ENCODE measurements at places on chromosomes 1 and 21. TPM values are rescaled to one million over a fixed set of nuclear protein-coding genes. Genes with fewer than 3 reads are reported as not detected.

DAB1 gene
- 0.26 TPM for total RNA-seq

GUCA2A gene
- total RNA-seq, result not detected

- no peak for DNase-seq
Observed at GRCh38 chr1:248828845-248829244, 3.1 kb upstream of the SH3BP5L start.

DNA sequence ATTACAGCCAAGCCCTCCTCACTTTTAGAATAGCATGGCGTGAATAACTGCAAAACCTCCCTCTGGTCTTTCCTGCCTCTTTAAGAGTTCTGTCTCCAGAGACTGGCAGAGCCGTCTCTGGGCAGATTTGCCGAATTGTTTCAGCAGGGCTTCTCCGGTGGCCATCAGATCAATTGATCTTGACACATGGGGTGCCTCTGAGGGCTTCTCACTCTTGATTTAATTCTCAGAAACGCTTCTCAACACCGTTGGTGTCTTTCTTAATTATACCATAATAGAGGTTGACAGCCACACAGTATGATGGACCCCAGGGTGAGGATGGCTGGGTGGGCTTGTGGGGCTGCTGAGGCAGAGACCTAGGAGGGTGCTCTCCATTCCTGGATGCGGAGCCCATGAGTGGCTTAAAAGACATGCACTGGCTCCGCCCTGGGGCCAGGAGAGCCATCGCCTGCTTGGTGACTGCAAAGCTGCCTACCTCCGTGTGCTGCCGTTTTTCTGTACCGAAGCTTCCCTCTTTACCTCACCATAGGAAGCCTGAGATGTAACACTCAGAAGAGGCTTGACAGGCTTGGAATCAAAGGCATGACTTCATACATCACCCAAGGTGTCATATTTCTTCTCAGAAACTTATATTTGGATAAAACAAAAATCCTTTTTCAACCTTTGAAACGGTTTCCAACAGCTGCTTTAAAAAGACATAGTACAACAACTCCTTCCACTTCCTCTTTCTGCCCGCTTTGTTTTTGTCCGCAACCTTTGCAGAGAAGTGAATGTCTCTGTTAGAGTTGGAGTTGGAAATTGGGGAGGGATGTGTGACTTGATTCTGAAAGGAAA lies 82.9 kb downstream of the GALNT2 start:
- DNase-seq, result no peak

DNA sequence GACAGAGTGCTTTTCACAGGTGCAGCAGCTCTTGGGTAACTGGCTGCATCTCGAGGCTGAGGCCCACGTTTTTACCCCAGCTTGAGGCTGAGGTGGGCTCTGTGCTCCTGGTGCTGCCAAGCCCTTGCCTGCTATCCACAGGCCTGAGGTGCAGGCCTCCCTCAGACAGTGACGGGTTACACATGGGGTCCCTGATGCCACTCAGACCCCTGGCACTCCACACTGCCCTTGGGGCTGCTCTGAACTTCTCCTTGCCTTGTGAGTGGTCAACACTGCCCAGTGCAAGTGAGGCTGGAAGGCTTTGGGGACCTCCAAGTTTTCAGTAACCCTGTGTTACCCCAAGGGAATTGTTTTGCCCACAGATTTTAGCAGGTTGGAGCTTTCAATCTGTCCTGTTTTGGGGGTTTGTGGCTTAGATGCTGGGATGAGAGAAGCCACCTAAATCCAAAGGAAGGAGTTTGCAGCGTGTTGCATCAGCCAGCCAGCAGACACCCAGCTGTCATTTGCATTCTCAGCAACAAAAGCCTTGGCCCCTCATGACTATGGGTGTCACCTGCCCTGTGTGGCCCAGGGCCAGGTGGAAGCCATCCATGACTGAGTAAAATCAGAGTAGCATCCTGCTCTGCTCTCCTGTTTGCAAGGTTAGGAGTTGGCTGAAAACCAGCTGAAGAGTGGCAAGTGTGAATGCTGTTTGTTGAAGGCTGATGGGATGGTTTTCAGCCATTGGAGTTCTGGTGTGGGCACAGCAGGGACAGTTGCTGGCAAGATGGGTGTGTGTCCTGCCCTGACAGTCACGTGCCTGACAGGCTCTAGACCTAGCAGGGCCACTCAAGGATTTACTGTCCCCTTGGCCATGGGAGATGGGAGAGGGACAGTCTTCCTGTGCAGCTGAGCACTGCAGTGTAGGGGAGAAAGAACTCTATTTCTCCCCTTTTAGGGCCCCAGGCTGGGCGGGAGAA lies 3.2 kb downstream of the RNF187 start:
- DNase-seq, result no peak

TDRD5 gene
- total RNA-seq, result 0.06 TPM

- no peak for DNase-seq
Observed at GRCh38 chr21:34944015-34944755, 104.9 kb downstream of the RUNX1 start.

GRCh38 chr1:15882665-15883064 lies 35.2 kb downstream of the SPEN start:
- no peak for DNase-seq

DNA sequence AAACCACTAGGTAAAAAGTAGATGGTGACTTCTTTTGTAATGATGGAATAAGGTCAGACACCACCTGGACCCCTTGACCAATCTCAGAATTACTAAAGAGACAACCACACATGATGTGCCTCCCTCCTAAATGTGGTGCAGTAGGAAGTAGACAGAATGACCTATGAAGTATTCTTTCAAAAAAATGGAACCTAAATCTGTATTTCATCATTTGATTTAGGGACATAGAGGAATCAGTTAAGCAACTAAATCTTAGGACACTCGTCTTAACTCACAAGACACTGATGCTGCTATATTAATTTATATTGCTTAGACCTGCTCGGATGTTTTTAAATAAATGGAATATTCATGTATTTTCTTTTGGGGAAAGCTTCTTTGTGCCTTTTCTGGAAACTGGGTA lies 80.9 kb upstream of the IRF2BP2 start:
- no peak for DNase-seq

GRCh38 chr1:225572422-225572821 lies 80.5 kb downstream of the ENAH start:
- DNase-seq, result no peak

DNA sequence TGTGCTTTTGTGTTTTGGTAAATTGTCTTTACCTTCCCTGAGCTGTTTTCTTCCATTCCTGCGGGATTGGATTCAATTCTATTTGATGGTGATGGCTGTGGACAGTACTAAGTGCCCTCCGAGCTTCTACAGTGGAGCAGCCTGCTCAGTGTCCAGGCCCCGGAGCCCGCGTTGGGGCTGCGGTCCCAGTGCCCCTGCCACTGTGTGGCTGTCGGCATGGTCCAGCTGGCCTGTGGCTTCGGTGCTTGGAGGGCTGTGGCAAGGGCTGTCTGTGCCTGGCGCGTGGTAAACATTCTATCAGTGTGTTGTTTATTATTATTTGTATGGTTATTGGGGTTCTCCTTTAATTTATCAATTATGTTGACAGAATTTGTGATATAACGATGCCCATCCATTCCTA lies 109.1 kb upstream of the COL6A1 start:
- no peak for DNase-seq

- DNase-seq, result no peak
Observed at GRCh38 chr1:189117072-189117770, 1360.4 kb downstream of the BRINP3 start.

ADGRL4 gene
- 18.7 TPM for total RNA-seq

DNA sequence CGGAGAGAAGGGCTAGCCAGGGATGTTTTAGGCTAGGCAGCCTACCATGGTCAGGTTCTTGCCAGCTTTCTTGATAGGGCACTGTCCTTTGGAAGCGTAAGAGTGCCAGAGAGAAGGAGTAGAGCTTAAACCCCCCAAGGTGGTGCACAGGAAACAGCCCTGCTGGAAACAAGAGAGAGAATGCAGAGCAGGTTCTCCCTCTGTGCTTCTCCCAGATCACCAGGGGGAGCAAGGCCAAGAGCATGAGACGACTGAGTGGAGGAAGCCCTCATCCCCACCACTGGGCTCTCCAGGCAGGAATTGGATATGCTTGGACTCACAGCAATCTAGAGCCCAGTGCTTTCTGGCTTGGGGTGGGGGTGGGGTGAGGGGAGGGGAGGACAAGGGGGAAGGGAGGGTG lies 49.8 kb downstream of the ATP2B4 start:
- no peak for DNase-seq

DNA sequence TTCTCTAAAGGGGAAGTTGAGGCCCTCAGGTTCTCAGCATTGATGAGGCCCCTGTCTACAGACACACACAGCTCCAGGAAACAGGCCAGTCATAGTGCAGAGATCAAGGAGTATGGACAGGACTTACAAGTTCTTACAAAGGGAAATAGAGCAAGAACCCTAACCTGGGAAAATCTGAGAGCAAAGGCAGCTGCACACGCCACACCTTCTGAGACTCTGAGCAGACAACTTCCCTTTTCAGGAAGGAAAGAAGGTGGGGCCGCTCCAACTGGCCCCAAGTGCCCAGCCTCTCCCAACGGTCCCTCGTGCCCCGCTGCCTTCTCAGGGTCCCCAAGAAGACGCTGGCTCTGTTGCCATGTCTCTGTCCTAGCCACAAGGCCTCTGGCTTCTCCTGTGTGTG lies 3.6 kb downstream of the NOC2L start:
- no peak for DNase-seq

DNA sequence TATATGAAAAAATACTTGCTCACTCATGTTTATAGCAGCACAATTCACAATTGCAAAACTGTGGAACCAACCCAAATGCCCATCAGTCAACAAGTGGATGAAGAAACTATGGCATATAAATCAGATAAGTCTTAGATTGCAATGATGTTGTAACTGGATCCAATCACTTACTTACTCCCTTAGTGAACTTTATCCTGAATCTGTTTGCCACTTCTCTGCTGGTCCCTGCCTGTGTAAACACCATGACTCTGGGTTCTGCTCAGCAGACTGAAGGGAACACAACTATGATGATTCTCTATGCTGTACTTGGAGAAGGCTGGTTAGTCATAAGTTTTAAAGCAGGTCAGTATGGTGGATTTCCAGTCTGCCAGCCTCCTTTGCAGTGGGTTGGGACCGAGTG lies 391.2 kb downstream of the RWDD3 start:
- DNase-seq, result no peak

DNA sequence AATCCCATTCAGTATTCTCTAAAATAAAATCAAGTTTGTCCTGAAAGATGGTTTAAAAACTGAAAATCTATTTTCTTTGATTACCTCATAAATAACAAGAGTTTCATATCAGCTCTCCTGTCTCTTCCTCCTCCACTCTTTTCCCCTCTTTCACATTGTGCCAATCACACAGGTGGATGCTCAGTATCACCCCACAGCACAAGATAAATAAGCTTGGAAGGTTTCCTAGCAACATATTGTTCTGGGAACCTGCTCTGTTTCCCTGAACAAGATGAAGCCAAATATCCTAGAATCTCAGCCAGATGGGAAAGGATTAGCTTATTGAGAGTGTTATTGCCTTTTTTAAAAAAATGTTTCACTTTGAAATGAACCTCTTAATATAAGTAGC lies 45.7 kb upstream of the CACYBP start:
- no peak for DNase-seq

GRCh38 chr1:36709869-36710481 lies 227.3 kb upstream of the CSF3R start:
- DNase-seq, result no peak

DNA sequence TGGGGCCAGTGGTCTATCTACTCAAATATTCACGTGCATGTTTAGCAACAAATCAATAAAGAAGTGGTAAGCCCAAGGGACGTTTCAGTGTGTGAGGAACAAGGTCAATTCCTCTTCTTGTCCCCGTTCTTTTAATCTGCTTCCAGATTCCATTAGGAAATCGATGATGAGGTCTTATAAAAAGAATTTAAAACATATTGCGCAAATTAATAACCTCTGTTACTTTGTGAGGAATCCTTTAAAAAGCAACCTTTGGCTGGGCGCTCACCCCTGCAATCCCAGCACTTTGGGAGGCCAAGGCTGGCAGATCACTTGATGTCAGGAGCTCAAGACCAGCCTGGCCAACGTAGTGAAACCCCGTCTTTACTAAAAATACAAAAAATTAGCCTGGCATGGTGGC lies 113.0 kb upstream of the TMPRSS2 start:
- DNase-seq, result no peak

- no peak for DNase-seq
Observed at GRCh38 chr1:206946261-206946660, at the start of gene PIGR. PIGR (minus strand) TSS chr1:206946466; CDS start chr1:206940531, 5,935 bp downstream.

GRCh38 chr1:24416666-24417391 lies 1.2 kb downstream of the NIPAL3 start:
- no peak for DNase-seq

DNA sequence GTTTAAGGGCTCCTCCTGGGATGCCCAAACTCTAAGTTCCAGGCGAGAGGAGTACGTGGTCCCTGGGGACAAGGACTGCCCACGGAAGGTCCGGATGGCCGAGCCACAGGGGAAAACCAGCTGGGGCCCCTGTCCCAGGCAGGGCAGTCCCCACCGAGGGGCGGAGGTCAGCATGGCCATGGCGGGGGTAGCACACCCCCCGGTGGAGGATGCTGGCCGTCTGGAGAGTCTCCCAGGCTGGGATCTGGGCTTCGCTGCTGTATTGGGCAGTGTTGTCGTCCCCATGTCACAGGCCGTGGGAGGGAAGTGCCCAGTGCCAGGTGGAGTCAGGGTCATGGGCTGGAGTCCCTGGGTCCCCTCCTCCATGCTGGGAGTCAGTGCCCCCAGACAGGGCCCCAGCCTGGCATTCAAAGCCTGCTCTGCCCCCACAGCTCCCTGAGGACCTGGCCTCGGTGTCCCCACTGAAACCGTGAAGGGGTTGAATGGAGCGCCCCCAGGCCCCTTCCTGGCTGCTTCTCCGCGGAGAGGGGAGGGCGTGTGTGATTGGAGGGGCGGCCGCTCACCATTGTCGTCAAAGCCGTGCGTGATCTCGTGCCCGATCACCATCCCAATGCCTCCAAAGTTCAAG lies 6.8 kb downstream of the PRXL2B start:
- no peak for DNase-seq

DNA sequence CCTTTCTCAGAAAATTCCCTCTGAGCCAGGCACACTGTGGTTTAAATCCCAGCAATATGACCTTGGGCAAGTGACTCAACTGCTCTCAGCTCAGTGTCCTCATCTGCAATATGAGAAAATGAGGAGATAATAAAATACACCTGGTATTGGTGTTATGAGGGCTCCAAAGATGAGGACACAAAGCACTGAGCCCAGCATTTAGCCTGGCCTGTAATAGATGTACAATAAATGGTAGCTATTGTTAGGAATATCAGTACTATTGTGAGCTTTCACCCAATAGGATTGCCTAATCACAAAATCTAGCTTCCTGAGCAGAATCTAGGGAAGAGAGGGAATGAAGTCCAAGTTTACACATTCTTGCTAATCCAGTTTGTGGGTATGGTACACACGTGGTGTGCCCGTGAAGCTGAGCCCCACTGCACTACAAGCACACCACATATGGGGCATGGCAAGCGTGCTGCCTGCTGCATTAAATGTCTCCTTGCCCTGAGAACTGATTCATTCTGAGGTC lies 24.3 kb upstream of the SLC30A1 start:
- no peak for DNase-seq

- no peak for DNase-seq
Observed at GRCh38 chr1:221470000-221470698, 271.7 kb downstream of the DUSP10 start.

PTBP2 gene
- 111 TPM for total RNA-seq

KIAA1614 gene
- 30.0 TPM for total RNA-seq
